ENCODE measurements at places on chromosomes 4 and X.

DNA sequence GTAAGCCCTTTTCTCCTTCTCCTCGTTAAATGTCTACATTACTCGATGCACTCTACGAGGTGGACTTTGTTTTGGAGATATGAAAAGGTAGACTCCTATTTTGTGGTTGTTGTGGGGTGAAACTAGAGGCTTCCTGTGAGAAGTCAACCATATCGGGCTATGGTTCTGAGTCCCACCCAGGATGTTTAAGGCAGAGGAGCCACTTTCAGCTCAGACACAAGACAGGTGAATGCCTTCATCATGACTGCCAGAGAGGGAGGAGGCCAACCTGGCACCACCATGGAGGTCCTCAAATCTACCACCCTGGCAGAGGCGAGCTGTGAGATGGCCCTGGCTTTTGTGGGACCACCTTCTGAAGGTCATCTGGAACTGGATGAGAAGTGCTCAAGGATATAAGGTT is 154.4 kb upstream of the KLF3 start:
- no peak for DNase-seq

GRCh38 chrX:19560611-19561010 is 45.3 kb upstream of the MAP3K15 start:
- no peak for DNase-seq

DNA sequence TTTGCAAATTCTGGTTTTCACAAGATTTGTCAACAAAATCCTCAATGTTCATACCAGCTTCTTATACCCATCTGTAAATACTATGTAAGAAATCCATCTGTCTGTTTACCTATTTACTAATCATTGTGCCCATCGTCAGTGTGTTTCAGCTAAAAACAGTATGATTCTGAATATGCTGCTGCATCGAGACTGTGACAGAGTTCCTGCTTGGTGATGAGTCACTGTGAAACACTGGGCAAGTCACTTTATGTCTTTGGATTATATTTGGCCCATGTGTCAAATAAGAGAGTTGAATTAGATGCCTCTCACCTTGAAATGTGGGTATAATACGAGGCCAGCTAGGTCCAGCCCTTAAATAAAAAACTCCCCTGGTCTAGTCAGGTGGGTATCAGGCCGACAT is 79.3 kb downstream of the CBLL2 start:
- no peak for DNase-seq

- no peak for DNase-seq
These were observed 271.7 kb downstream of the DCTD start for GRCh38 chr4:182645511-182645910.

GRCh38 chrX:38347136-38347535 is 5.3 kb upstream of the OTC start:
- no peak for DNase-seq
